SJCRH30 (cell line): ENCODE measurements at places on chromosomes 3 and 15. TPM values are rescaled to one million over a fixed set of nuclear protein-coding genes. Genes with fewer than 3 reads are reported as not detected.

The RCCD1 gene
- total RNA-seq, result 6.8 and 8.6 TPM in 2 replicates

DNA sequence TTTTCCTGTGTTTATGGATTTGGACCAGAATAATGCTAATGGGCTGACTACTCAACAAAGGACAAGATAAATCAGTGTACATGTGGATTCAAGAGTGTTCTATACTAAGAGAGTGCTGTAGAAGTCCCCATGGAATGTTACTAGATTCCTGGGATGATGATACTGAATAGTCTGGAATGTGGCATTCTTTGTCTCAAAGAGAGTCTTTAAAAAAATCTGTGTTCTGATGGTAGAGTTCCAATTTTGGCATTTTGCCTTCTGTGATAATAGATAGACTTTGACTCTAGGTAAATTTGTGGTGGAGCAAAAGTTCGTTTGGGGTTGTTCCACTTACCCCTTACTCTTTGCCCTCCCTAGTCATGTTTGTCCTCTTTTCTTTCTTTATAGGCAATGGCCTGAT is 43.7 kb downstream of the NMD3 start:
- peaks cover 5% of the 10 kb centered on the region; the same call in 1 of the 2 replicates for H3K4me1 ChIP-seq
- no peak for DNase-seq
- no peaks in the 10 kb centered on the region for H3K27me3 ChIP-seq

DNA sequence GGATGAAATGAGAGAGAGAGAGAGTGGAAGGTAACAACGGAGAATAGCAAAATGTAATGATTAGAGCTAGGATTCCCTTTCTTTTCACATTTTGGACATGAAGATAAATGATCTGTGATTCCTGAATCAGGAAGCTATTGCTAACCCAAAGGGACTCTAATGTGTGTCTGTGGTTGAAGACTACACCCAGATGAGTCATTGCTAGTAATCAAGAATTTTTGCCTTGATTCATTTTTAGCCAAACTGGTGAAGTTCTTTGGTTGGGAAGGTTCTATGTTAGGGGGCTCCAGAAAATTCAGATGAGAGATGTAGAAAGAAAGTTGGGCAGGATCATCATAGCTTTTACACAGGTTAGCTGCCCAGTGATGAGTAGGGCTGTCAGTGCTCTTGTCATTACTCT is 116.4 kb downstream of the DUT start:
- H3K4me1 ChIP-seq, result no peaks in the 10 kb centered on the region
- H3K4me3 ChIP-seq, result no peak overlapping the region
- no peak overlapping the region for H3K27ac ChIP-seq
- DNase-seq, result no peak
- no peaks in the 10 kb centered on the region for H3K27me3 ChIP-seq

DNA sequence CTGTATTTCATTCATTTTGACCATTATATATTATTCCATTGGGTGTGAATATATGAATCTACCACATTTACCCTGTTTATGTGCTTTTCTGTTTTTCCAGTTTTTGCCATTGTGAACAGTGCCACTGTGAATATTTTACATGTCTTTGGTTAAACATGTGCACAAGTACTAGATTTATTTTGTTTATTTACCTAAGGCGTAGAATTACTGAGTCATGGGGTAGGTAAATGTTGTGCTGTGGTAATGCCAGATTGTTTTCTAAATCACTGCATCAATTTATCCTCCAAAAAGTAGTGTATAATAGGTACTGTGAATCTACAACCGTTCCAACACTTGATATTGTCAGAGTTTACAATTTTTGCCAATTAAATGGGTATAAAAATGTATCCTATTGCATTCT is 362.1 kb upstream of the AGTR1 start:
- H3K4me3 ChIP-seq, result no peak overlapping the region
- H3K4me1 ChIP-seq, result peaks cover 16% of the 10 kb centered on the region
- DNase-seq, result no peak
- no peaks in the 10 kb centered on the region for H3K36me3 ChIP-seq
- no peak overlapping the region for H3K27ac ChIP-seq
- no peaks in the 10 kb centered on the region for H3K27me3 ChIP-seq

DNA sequence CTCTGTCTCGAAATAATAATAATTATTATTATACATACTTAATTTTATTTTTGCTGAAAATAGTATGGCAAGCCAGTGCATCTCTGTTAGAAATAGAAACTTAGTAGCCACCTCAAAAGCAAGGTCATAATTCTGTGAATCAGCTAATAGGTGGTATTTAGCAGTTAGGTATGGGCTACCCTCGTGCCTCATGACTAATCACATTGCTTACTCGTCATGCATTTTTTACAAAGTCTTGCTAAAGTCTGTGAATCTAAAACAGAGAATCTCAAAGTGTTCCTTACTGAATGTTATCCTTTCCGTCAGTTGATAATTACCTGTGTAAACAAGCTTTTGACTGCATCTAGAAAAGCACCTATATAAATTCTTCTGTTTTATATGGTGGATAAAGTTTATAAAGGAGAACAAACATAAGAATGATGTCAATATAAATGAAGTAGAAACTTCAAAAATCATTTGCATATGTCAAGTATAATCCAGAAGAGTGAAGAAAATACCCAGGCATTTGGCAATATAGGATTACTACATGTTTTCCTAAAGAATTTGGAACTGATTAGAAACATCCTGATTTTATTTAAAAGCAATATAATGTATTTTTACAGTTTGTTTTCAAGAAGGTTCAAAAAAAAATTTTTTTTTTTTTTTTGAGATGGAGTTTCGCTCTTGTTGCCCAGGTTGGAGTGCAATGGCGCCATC is 6.2 kb downstream of the PPARG start:
- H3K27me3 ChIP-seq, result 0 out of 2 replicates have a peak, but pooled peaks cover 2% of the 10 kb centered on the region
- H3K27ac ChIP-seq, result no peak overlapping the region
- no peaks in the 10 kb centered on the region for H3K36me3 ChIP-seq
- no peak for DNase-seq
- H3K4me1 ChIP-seq, result no peaks in the 10 kb centered on the region

The CCR3 gene
- total RNA-seq, result not detected in 2 replicates

- H3K27me3 ChIP-seq, result no peaks in the 10 kb centered on the region
- H3K36me3 ChIP-seq, result no peaks in the 10 kb centered on the region
- H3K4me1 ChIP-seq, result peaks cover 8% of the 10 kb centered on the region
- no peak overlapping the region for H3K27ac ChIP-seq
- H3K4me3 ChIP-seq, result no peak overlapping the region
Observed at GRCh38 chr3:5140230-5140621, 18.1 kb downstream of the ARL8B start.

DNA sequence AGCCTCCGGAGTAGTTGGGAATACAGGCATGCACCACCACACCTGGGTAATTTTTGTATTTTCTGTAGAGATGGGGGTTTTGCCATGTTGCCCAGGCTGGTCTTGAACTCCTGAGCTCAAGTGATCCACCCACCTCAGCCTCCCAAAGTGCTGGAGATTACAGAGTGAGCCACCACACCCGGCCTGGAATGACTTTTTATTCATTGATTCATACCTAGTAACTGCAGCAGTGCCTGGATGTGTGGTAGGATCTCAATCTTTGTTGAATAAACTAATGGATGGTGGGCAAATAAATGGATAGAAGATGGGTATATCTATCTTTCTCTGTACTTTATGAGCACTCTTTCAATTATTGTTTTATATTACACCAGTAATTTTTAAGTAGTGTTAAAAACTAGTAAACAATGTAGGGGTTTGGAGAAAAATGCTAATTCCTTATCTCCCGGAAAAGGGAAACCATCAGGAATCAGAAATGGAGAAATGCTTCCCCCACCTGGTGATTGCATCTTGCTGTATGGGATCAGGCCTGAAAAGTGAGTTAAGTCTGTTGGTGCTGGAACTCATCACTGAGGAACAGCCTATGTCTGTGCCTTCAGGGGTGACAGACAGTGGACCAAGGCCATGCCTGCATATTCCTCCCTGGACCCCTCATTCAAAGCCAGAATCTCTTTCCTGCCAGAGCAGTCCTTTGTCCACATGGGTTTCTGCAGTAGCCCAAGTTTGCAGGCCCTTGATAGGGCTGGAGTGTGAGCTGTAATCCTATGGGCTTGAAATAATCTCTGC is 161.0 kb upstream of the CTDSPL start:
- no peak overlapping the region for H3K27ac ChIP-seq
- H3K4me1 ChIP-seq, result no peaks in the 10 kb centered on the region
- H3K36me3 ChIP-seq, result no peaks in the 10 kb centered on the region
- no peak overlapping the region for H3K4me3 ChIP-seq

DNA sequence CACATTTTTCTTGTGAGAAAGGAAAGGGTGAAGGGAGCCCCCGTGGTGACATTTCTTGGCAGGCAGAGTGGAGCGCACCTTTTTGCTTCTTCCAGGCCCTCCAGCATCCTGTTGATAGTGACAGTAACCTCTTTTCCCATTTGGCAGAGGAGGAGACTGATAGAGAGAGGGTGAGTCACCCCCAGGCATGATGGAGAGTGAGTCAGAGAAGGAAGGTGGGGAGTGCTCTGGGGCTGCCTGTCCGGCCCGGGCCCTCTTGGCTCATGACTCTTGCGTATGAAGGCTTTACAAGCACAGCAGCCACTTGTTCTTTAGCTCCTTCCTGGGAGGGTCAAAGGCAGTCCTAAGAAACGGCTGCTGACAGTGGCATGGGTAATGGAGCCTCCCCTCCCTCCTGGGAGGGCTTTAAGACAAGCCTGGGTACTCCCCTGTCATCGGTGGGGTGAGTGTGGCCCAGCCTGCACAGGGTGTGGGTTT is 16.0 kb downstream of the ANKRD63 start:
- no peaks in the 10 kb centered on the region for H3K36me3 ChIP-seq
- no peak overlapping the region for H3K27ac ChIP-seq
- H3K4me1 ChIP-seq, result peaks cover 4% of the 10 kb centered on the region
- peak; percentile 69 for DNase-seq
- H3K4me3 ChIP-seq, result no peak overlapping the region
- no peaks in the 10 kb centered on the region; the same call in 1 of the 2 replicates for H3K27me3 ChIP-seq

GRCh38 chr15:72464251-72464650 is 9.9 kb upstream of the ARIH1 start:
- H3K27ac ChIP-seq, result no peak overlapping the region
- H3K36me3 ChIP-seq, result no peaks in the 10 kb centered on the region
- no peak for DNase-seq

DNA sequence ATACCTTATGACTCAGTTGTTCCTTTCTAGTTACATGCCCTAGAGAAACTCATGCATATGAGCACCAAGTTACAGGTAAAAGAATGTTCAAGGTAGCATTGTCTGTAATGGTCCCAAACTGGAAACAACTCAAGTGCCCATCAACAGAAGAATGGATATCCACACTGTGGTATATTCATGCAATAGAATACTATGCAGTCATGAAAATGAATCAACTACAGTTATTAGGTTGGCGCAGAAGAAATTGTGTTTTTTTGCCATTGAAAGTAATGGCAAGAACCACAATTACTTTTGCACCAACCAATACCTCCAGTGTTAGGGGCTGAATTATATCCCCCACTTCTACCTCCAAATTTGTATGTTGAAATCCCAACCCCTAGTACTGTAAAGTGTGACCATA is 9.7 kb upstream of the RNU6-1 start:
- H3K4me3 ChIP-seq, result no peak overlapping the region
- no peak overlapping the region for H3K27ac ChIP-seq
- DNase-seq, result no peak
- H3K27me3 ChIP-seq, result no peaks in the 10 kb centered on the region
- no peaks in the 10 kb centered on the region for H3K36me3 ChIP-seq

GRCh38 chr15:25181293-25182097 is 226.7 kb downstream of the SNRPN start:
- H3K27me3 ChIP-seq, result no peaks in the 10 kb centered on the region
- H3K4me1 ChIP-seq, result no peaks in the 10 kb centered on the region
- H3K27ac ChIP-seq, result no peak overlapping the region
- no peaks in the 10 kb centered on the region for H3K36me3 ChIP-seq

DNA sequence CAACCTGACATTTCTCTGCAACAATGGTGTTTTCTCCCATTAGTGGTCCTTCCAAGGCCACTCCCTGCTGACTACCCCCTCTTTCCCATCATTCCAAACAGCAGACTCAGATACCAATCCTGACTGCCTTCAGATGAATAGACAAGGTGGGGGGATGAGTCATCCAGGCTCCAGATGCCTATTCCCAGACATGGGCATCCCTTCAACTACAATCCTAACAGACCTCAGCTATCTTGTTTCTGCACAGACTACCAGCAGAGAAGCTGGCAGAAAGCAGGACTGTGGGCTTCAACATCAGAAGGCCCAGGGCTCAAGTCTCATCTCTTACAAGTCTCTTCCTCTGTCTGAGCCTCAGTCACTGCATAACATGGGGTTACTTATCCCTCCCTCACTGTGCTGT is 2.2 kb downstream of the RBP1 start:
- peak; percentile 31 for DNase-seq
- H3K36me3 ChIP-seq, result peaks cover 18% of the 10 kb centered on the region

GRCh38 chr3:171443211-171443957 is 16.8 kb downstream of the TNIK start:
- DNase-seq, result no peak
- H3K4me1 ChIP-seq, result no peaks in the 10 kb centered on the region
- no peak overlapping the region for H3K27ac ChIP-seq
- H3K4me3 ChIP-seq, result no peak overlapping the region
- no peaks in the 10 kb centered on the region for H3K27me3 ChIP-seq

The ALG1L2 gene
- 0.46 TPM in 1 of 2 replicates, not detected in the other for total RNA-seq

GRCh38 chr15:90142216-90143165 is 40.2 kb upstream of the IDH2 start:
- H3K36me3 ChIP-seq, result no peaks in the 10 kb centered on the region
- 0 out of 2 replicates have a peak, but pooled peaks cover 2% of the 10 kb centered on the region for H3K27me3 ChIP-seq
- no peak overlapping the region for H3K27ac ChIP-seq
- DNase-seq, result no peak

- no peak overlapping the region for H3K4me3 ChIP-seq
- H3K27ac ChIP-seq, result no peak overlapping the region
- no peaks in the 10 kb centered on the region for H3K4me1 ChIP-seq
Observed at GRCh38 chr15:89781891-89782618, 5.9 kb downstream of the MESP2 start.

The IL12A gene
- total RNA-seq, result 0.05 TPM in 1 of 2 replicates, not detected in the other

GRCh38 chr15:96264801-96265515 is 65.5 kb upstream of the NR2F2 start:
- H3K36me3 ChIP-seq, result 0 out of 2 replicates have a peak, but pooled peaks cover 8% of the 10 kb centered on the region
- H3K4me1 ChIP-seq, result peaks cover 36% of the 10 kb centered on the region
- no peak overlapping the region for H3K4me3 ChIP-seq
- no peaks in the 10 kb centered on the region for H3K27me3 ChIP-seq
- peak; percentile 74 for DNase-seq

GRCh38 chr3:162015856-162016255 is 519.2 kb downstream of the OTOL1 start:
- no peaks in the 10 kb centered on the region for H3K36me3 ChIP-seq
- H3K4me3 ChIP-seq, result no peak overlapping the region
- 0 out of 2 replicates have a peak, but pooled peaks cover 4% of the 10 kb centered on the region for H3K4me1 ChIP-seq
- DNase-seq, result no peak
- H3K27me3 ChIP-seq, result no peaks in the 10 kb centered on the region
- no peak overlapping the region for H3K27ac ChIP-seq

GRCh38 chr3:25454005-25454927 is 26.2 kb downstream of the RARB start:
- H3K4me3 ChIP-seq, result no peak overlapping the region
- DNase-seq, result no peak
- H3K4me1 ChIP-seq, result no peaks in the 10 kb centered on the region
- H3K27me3 ChIP-seq, result peaks cover 16% of the 10 kb centered on the region; the same call in 1 of the 2 replicates

The MYZAP gene
- total RNA-seq, result 13.0 and 15.9 TPM in 2 replicates

GRCh38 chr3:182937293-182938051 is 42.9 kb downstream of the DCUN1D1 start:
- peaks cover under 1% of the 10 kb centered on the region; the same call in 1 of the 2 replicates for H3K36me3 ChIP-seq
- H3K27ac ChIP-seq, result no peak overlapping the region
- peaks cover 6% of the 10 kb centered on the region for H3K4me1 ChIP-seq
- peak; percentile 60 for DNase-seq
- no peak overlapping the region for H3K4me3 ChIP-seq
